ENCODE measurements at places on chromosomes 1 and 21. TPM values are rescaled to one million over a fixed set of nuclear protein-coding genes. Genes with fewer than 3 reads are reported as not detected.

BRDT gene
- total RNA-seq = not detected

SPRR2B gene
- total RNA-seq = not detected

NBPF3 gene
- 3.5 TPM for total RNA-seq

DNA sequence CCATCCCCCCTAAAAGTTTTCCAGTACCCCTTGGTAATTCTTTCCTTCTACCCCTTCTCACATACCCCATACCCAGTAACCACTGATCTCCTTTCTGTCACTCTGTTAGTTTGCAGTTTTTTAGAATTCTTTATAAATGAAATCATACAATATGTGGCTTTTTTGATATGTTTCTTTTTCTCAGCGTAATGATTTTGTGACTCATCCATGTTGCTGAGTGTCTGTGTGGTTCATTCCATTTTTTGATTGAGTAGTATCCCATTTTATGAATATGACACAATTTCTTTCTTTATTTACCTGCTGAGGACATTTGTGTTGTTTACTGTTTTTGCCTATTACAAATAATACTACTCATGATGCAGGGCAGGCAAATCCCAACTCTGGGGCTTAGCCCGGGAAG, 1605.3 kb downstream of the BRINP3 start:
- no peak for DNase-seq

- DNase-seq = no peak
Measured at GRCh38 chr1:154441241-154441888, 36.2 kb downstream of the IL6R start.

- DNase-seq = no peak
Measured at GRCh38 chr1:227562933-227563323, 428 bp upstream of the ZNF678 start.
